ENCODE measurements at places on chromosomes 6 and 20.

GRCh38 chr20:57748601-57749130, 38.9 kb upstream of the PMEPA1 start:
- DNase-seq: peak; percentile 81

DNA sequence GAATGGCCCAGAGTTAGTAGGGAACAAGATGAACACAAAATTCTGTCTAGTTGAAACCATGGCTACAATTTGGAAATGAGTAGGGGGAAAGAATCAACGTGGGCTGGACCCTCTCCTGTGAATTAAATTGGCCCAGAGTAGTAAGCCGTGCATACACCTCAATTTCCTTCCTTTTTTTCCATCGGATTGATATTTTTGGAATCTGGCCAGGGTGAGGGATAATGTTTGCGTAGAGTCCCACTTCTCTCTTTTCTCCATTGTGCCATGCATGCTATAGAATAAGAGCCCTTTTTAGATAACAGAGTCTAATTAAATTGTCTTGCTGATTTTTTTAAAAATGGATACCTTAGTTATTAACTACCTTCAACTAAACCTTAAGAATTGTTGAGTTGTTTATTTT, 35.2 kb downstream of the XRN2 start:
- DNase-seq: no peak

- DNase-seq: no peak
These were observed 29.4 kb downstream of the MARCKS start for GRCh38 chr6:113886512-113886911.

DNA sequence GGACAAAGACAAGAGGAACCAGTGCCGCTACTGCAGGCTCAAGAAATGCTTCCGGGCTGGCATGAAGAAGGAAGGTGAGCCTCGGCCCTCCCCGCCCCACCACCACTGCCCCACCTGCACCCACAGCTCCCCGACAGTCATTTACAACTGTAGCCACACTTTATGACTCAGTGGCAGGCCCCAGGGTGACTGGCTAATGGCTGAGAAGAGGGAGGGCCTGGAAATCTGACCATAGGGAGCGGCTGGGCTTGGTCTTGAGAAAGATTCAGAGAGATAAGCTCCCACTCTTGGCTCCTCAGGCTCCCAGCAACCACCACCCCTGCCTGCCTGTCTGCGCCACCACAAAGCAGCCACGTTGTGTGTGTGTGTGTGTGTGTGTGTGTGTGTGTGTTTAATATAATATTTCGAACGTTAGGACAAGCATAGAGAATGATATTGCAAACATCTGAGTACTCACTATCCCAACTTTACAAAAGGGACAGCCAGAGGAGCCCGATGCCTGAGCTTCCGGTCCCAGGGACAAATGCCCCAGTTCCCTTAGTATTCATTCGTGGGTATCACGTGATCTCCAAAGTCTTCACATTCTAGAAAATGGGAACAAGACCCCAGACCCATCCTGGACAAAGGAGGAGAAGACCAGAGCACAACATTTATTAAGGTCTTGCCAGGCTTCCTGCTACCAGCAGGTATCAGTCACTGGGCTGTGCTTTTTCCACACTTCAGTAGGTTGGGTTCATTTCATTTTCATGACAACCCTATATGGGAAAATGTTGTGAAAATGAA, 52.1 kb downstream of the HNF4A start:
- DNase-seq: peak; percentile 29

DNA sequence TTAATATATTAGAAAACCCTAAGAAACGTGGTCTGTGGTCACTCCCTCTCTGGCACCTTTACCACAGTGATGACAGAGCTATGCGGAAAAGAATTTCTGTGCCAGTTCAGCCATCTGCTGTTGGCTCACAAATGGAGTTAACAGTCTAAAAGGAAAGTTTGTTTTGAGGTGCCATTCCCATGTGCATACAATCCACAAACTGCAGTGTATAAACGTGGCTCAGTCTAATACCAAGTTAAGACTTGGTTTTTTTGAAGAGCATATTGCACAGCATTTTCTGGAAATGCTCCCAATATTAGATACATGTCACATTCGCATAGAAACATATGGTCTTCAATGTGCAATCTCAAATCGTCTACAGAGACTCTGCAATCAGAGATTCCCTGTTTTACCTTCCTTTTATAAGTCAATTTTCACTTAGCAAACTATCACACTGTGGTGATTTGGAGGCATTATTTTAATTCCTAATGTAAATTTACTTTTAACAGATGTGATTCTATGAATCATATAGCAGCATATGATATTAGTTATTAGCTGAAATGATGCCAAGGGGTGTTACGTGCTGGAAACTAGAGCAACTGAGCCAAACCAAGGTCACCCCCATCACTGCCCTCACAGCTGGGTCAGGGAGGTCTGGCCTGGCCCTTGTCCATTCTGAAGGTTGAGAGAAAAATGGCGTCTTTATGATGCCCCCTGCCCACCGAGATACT, 383.5 kb downstream of the PRKN start:
- DNase-seq: peak; percentile 68

- DNase-seq: no peak
These were observed 147.9 kb downstream of the CDC5L start for GRCh38 chr6:44535446-44535845.
